ENCODE measurements at places on chromosomes 1 and 21. TPM values are rescaled to one million over a fixed set of nuclear protein-coding genes. Genes with fewer than 3 reads are reported as not detected.

The KCNJ6 gene
- total RNA-seq: 0.03 TPM

The MARK1 gene
- 4.7 TPM for total RNA-seq

The OLIG1 gene
- 1.5 TPM for total RNA-seq

The ATAD3C gene
- 0.60 TPM for total RNA-seq

The VPS13D gene
- total RNA-seq: 76.0 TPM

The RPE65 gene
- not detected for total RNA-seq

The CDA gene
- total RNA-seq: 3.4 TPM

The PRAMEF5 gene
- total RNA-seq: not detected

DNA sequence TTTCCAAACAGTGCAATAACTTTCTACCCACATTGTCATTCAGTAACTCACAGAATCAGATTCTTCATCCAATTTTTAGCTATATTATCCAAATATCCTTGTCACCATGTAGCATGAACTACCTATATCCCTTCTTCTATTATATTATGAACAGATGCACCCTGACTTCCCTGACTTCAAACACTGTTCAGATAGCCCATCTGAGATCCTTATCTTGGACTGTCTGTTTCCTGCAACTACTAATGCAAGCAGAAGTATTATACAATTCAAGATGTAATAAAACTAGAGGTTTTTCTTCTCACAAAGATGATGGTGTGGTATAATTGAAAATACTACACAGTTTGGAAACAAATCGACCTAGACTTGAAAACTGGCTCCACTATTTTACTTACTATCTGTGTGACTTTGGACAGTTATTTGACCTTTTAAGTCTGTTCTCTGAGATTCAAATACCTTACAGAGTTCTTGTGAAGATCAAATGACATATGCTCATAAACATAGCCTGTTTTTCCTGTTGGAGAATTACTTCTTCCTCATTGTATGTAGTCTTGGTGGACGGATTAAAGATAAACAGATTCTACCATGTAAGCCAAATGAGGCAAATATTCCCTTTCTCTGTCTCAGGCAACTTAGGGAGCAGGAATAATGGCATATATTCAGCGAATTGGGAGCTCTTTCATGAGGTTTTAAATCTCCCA is 407.9 kb upstream of the ZRANB2 start:
- no peak for DNase-seq
- no peak overlapping the region for H3K4me3 ChIP-seq
- H3K36me3 ChIP-seq: no peaks in the 10 kb centered on the region

DNA sequence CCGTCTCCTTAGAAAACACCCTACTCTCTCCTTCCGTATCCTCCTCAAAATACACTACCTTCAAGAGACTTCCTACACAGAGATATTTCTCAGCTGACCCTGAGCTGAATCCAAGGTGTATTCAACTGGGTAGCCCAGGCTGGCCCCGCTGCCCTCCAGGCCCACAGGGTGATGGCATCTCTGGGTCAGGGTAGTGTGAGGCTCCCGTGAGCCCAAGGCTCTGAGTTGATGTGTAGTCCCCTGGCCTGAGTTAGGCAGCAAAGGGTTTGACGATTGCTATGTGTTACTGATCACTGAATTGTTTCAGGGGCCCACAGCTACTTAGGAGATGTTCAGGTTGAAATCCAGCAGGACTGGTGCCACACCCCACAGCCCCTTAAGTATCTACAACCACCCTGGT is 6.7 kb downstream of the INAVA start:
- no peaks in the 10 kb centered on the region for H3K27me3 ChIP-seq
- H3K36me3 ChIP-seq: peaks cover 7% of the 10 kb centered on the region

- no peaks in the 10 kb centered on the region for H3K27me3 ChIP-seq
- H3K36me3 ChIP-seq: no peaks in the 10 kb centered on the region
- H3K4me3 ChIP-seq: no peak overlapping the region
Measured at GRCh38 chr1:5225707-5226704, 571.6 kb downstream of the AJAP1 start.

GRCh38 chr21:45596704-45597318 is 46.7 kb upstream of the PCBP3 start:
- H3K27ac ChIP-seq: no peak overlapping the region
- no peaks in the 10 kb centered on the region for H3K36me3 ChIP-seq
- peak; percentile 66 for DNase-seq
- H3K27me3 ChIP-seq: no peaks in the 10 kb centered on the region
- H3K4me3 ChIP-seq: no peak overlapping the region
- H3K4me1 ChIP-seq: no peaks in the 10 kb centered on the region

DNA sequence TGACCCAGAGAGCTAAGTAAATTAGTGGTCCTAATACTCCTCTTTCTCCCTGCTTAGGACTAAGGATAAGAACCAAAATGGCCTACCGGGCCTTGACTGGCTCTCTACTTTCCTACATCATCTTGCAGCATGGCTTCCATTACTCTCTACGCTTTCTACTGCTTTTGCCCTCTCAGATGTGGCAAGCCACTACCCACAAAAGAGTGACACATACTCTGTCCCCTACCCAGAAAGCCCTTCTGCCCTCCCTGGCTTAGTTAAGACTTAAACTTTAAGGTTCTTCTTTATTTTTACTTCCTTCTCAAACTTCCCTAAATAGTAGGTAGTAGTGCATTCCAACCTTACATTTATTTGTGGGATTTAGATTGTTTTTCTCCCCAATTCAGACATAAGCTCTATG is 228.1 kb downstream of the TPR start:
- no peaks in the 10 kb centered on the region for H3K4me1 ChIP-seq
- H3K27me3 ChIP-seq: no peaks in the 10 kb centered on the region
- H3K36me3 ChIP-seq: no peaks in the 10 kb centered on the region
- DNase-seq: no peak
- no peak overlapping the region for H3K27ac ChIP-seq

DNA sequence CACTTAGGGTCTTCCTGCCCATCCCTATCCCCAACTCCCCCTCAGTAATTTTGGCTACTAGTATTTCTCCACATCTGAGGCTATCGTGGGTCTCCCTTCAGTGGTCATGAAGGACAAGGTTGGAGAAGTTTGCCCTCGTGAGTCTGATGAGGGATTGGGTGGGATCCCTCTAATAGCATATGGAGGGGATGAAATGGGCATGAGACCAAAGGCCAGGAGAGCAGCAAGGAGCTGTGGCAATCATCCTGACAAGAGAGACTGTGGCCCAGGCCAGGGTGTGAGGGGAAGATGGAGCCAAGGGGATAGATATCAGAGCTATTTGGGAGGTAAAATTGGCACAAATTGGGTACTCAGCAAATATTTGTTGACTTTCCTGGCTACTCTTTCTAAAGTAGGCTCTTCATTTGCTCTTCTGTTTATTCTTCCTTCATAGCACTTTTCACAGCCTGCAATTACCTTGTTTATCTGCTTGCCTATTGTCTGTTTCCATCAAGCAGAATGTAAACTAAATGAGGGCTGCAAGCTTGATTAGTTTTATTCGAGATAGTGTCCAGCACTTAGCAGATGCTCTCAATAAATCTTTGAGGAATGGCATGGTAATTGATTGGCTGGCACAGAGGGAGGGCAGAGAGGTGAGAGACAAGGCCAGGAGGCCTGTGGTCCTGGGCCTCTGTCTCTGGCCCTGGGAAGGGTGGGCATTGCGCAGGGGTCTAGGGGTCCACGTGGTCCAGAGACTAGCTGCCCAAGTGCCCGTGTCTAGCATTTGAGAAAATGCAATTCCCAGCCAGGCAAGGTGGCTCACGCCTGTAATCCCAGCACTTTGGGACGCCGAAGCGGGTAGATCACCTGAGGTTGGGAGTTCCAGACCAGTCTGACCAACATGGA is 1.5 kb upstream of the PLK3 start:
- no peak for DNase-seq
- H3K27ac ChIP-seq: no peak overlapping the region
- H3K4me3 ChIP-seq: no peak overlapping the region
- H3K27me3 ChIP-seq: no peaks in the 10 kb centered on the region
- H3K36me3 ChIP-seq: peaks cover 13% of the 10 kb centered on the region

GRCh38 chr1:180386745-180387367 is 115.5 kb downstream of the ACBD6 start:
- no peaks in the 10 kb centered on the region for H3K4me1 ChIP-seq
- H3K4me3 ChIP-seq: no peak overlapping the region
- no peak overlapping the region for H3K27ac ChIP-seq
- peaks cover 4% of the 10 kb centered on the region for H3K36me3 ChIP-seq

GRCh38 chr1:119988306-119989062 is 81.0 kb downstream of the NOTCH2 start:
- no peaks in the 10 kb centered on the region for H3K27me3 ChIP-seq
- no peaks in the 10 kb centered on the region for H3K4me1 ChIP-seq
- H3K27ac ChIP-seq: peak overlapping the region; percentile 66
- peaks cover 14% of the 10 kb centered on the region for H3K36me3 ChIP-seq
- DNase-seq: no peak

GRCh38 chr1:166808952-166809351 is 30.3 kb upstream of the POGK start:
- no peak for DNase-seq
- H3K4me1 ChIP-seq: no peaks in the 10 kb centered on the region
- H3K27ac ChIP-seq: no peak overlapping the region
- no peaks in the 10 kb centered on the region for H3K36me3 ChIP-seq

GRCh38 chr21:25396135-25396711 is 211.1 kb downstream of the MRPL39 start:
- H3K27ac ChIP-seq: no peak overlapping the region
- H3K4me1 ChIP-seq: no peaks in the 10 kb centered on the region

GRCh38 chr1:236102611-236103010 is 37.7 kb upstream of the NID1 start:
- H3K4me3 ChIP-seq: no peak overlapping the region
- H3K36me3 ChIP-seq: no peaks in the 10 kb centered on the region
- H3K4me1 ChIP-seq: peaks cover 3% of the 10 kb centered on the region
- H3K27ac ChIP-seq: no peak overlapping the region

GRCh38 chr1:94105957-94106529 is 14.9 kb downstream of the ABCA4 start:
- no peak overlapping the region for H3K27ac ChIP-seq
- H3K27me3 ChIP-seq: no peaks in the 10 kb centered on the region
- no peak for DNase-seq

DNA sequence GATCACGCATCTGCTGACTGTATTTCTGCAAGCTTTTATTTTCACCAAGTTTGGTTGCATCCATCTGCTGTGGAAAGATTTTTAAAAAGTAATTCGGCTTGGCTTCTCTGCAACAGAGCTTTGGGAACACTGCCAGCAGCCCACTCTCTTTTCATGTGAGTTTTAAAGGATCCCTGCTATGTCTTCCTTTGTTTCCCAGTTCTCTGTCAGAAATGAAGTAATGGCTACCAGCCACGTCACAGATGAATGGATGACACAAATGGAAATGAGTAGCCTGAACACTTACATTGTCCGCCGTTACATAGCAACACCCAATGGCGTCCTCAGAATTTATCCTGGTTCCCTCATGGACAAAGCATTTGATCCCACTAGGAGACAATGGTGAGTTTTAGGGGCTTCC is 80.6 kb upstream of the RAVER2 start:
- H3K27ac ChIP-seq: no peak overlapping the region
- H3K36me3 ChIP-seq: no peaks in the 10 kb centered on the region
- H3K4me3 ChIP-seq: no peak overlapping the region

- DNase-seq: peak; percentile 7
- no peak overlapping the region for H3K4me3 ChIP-seq
- H3K27ac ChIP-seq: no peak overlapping the region
- no peaks in the 10 kb centered on the region for H3K4me1 ChIP-seq
Measured at GRCh38 chr1:1171546-1172340, 1.9 kb upstream of the TTLL10 start.

DNA sequence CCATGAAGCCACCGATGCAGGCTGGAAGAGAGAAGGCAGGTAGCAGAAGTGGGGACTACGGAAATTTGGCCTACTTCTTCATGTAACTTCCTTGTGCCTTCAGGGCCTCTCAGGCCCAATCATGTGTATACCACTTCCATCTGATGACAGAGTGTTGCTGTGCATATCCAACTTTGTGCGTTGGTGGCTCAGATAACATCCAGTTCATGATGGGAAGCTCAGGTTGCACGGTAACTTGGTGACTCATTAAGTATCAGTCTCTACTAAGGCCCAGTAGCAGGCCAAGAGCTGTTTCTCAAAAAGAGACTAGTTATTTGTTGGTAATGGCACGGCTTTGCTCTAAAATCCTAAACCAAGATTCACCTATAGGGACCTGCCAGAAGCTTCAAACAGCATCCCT is 117.6 kb downstream of the LTN1 start:
- H3K27ac ChIP-seq: no peak overlapping the region
- H3K36me3 ChIP-seq: peaks cover 11% of the 10 kb centered on the region
- H3K4me1 ChIP-seq: no peaks in the 10 kb centered on the region
- H3K27me3 ChIP-seq: no peaks in the 10 kb centered on the region
- no peak overlapping the region for H3K4me3 ChIP-seq
- DNase-seq: no peak

DNA sequence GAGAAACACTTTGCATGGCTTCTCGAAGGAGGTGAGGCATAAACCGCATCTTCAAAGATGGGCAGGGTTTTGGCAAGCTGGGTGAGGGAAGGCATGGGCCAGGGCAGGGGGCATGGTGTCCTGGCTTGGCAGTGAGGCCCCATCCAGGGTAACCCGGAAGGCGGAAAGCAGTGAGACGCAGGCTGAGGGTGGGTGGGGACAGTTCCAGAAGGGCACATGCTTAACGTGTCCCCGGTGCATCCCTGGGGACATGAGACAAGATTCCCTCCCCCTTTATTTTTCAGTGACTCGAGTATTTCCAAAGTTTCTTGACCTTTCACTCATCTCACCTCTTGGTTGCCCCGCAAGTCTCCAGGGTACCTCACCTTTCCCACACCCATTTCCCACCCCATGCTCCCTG is 122.8 kb upstream of the SLC25A33 start:
- H3K4me1 ChIP-seq: peaks cover 21% of the 10 kb centered on the region
- H3K36me3 ChIP-seq: no peaks in the 10 kb centered on the region
- H3K27ac ChIP-seq: no peak overlapping the region
- H3K4me3 ChIP-seq: no peak overlapping the region
- no peak for DNase-seq

- H3K36me3 ChIP-seq: peaks cover 21% of the 10 kb centered on the region
- peak overlapping the region; percentile 85 for H3K4me3 ChIP-seq
- peaks cover 7% of the 10 kb centered on the region for H3K4me1 ChIP-seq
- no peak for DNase-seq
- peak overlapping the region; percentile 14 for H3K27ac ChIP-seq
Measured at GRCh38 chr1:20660363-20660762, 806 bp downstream of the DDOST start.
